GM23248 (cell line): ENCODE measurements at places on chromosomes 3 and 15.
A peak's percentile ranks its signal among the peaks of the same experiment; 100 is the strongest.

DNA sequence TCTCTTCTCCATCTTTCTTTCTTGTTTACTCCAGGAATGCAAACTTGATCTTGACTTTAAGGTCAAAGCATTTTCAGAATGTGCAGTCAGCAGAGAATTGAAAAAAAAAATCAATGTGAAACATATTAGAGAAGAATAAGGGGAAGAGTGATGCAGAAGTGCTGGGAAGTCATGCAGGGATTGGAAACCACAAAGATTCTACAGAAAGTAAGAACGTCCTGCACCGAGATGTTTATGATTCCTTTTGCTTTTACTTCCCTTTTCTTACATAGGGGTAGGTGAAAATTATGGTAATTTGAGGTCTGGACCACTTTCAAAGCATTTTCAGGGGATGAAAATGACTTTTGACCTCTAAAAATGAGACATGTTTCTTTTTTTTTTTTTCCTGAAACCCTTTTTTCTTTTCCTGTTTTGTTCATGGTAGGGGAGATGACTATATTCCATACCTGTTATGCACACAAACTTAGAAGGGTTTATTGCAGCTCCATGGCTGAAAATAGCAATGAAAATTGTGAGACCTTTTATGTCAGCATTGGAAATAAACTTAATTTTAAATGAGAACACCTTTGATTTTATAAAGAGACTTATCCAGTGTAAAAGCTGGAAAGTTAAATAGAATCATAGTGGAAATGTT lies 623.5 kb upstream of the TBL1XR1 start:
- DNase-seq = no peak

GRCh38 chr3:126113733-126114442 lies 30.0 kb upstream of the SLC41A3 start:
- peak; percentile 32 for DNase-seq

GRCh38 chr15:86555939-86556338 lies 476.3 kb downstream of the AGBL1 start:
- DNase-seq = no peak

DNA sequence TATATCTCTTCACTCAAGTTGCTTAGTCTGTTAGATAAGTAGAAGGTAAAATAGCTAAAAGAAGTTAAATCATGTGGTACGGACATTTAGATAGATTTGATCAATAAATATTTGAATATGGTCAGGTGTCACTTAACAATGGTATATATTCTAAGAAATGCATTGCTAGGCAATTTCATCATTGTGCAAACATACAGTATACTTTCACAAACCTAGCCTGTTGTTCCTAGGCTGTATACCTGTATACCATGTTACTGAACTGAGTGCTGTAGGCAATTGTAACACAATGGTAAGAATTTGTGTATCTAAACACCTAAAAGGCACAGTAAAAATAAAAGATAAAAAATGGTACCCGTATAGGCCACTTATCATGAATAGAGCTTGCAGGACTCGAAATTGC lies 112.8 kb upstream of the CGNL1 start:
- no peak for DNase-seq

DNA sequence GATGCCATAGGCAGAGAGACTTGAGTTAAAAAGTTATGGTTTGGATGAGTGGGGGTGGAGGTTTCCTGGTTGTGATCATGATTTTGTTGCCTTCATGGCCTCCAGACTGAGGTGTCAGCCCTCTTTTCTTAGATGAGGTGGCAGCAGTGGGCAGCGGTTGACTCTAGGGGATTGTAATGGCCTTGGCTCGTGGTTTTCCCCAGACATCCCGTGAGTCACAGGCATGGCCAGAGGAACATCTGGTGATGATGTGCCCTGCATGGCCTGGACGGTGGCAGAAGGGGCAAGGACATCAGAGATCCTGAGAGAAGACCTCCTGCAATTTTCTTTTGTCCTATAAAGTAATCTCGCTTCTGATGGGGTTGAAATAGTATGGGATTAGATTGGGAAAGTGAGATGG lies 12.4 kb downstream of the RETNLB start:
- DNase-seq = no peak

DNA sequence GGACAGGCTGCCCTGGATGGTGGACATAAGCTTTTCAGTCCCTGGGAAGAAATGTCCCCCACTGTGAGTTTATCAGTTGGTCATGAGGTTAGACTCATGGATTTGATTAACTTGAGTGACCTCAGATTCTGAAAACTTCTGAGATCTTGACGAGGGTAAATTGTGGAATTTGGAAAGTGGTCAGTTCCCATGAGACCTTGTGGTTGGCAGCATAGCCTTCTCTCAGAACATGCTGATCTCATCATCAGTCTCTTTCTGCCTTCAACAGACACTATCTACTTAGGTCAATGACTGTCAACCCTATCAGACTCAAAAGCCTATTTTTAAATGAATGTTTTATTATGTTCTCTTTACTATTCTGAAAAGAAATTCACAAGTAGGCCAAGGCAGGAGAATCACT lies 45.6 kb upstream of the NDUFB4 start:
- no peak for DNase-seq

- DNase-seq = no peak
Observed at GRCh38 chr3:46995901-46996562, 16.6 kb downstream of the NBEAL2 start.
